ENCODE measurements at places on chromosomes 4 and X.

DNA sequence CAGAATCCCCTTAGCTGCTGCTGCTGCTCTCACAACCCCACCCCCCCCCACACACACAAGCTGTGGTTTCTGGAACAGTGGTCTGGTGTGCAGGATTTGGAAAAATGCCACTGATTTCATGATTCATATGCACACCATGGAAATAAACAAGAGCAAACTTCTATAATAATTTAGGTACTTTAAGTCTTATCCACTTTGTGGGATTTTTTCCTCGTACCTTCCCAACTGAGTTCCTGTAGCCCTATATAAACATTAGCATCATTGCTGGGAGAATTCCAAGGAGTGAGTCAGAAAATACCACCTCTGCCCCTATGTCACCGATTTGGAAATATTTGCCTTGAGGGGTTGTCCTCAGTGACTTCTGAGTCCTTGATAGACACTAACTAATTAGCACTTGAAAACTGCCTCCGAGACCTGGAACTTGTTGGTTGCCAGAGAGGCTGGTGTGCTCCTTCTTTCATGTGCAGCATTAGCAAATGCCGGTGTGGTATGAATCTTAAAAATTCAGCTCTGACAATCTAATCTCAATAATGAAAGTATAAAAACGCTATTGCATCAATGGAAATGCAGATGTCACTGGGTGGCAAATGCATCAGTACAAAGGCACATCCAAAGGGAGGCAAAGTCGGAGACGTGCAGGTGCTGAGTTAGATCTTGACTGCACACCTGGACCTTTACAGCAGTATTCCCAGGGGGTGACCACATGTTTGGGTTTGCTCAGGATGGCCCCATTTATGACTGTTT lies 61.8 kb downstream of the CPE start:
- no peak overlapping the region for H3K4me3 ChIP-seq
- no peaks in the 10 kb centered on the region for H3K4me1 ChIP-seq
- H3K36me3 ChIP-seq, result no peaks in the 10 kb centered on the region
- DNase-seq, result no peak
- no peak overlapping the region for H3K27ac ChIP-seq

DNA sequence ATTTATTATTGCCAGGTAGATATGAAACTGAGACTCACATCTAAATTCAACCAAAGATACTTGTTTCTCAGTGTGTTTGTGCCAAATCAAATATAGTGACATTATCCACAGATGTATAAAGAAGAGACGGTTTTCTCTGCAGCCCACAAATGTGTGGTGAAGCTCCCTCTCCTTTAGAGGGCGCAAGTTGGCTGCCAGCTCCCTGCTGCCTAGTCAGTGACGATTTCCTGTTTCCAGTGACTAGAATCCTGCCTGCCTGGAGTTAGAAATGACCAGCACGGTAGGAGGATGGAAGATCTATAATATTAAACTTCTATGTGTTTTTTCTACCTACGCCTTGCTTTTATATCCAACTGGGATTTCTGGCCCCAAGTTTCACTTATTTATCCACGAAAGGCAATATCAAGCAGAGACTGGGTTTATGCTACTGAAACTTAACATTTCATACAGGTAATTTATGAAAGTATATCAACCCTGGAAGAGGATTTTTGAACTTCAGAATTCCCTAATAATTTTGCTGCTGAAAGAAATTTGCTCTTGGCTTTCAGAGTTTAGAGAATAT lies 1793.7 kb upstream of the TENM3 start:
- no peak for DNase-seq
- no peak overlapping the region for H3K4me3 ChIP-seq
- H3K27me3 ChIP-seq, result no peaks in the 10 kb centered on the region

DNA sequence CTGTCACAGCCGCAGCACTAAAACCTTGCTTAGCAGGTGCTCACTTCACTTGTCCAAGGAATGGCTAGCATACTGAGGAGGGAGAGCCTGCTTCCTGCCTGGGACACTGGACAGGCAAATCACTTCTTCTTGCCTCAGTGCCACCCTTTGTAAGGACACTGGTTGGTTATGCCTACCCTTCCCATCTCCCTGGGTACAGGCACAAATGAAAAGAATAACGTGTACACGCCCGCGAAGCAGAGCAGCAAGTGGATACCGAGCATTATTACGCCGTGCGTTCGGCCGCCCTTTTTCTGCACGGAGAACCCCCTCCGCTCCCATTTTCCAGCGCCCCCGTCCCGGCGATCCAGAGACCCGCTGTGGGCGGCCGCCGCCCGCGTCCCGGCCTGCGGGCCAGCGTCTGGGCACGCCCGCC lies 338 bp upstream of the KLHL2 start:
- peak overlapping the region; percentile 94 for H3K4me3 ChIP-seq
- H3K27me3 ChIP-seq, result no peaks in the 10 kb centered on the region
- DNase-seq, result no peak

- no peak overlapping the region for H3K27ac ChIP-seq
- no peak overlapping the region for H3K4me3 ChIP-seq
- H3K27me3 ChIP-seq, result no peaks in the 10 kb centered on the region
- no peaks in the 10 kb centered on the region for H3K4me1 ChIP-seq
These were observed 39.4 kb downstream of the ATP1B4 start for GRCh38 chrX:120401301-120401700.

- H3K36me3 ChIP-seq, result no peaks in the 10 kb centered on the region
- no peak overlapping the region for H3K27ac ChIP-seq
- H3K27me3 ChIP-seq, result no peaks in the 10 kb centered on the region
- DNase-seq, result no peak
- no peaks in the 10 kb centered on the region for H3K4me1 ChIP-seq
These were observed 450.0 kb downstream of the ANKRD50 start for GRCh38 chr4:124262211-124263179.

- no peak overlapping the region for H3K27ac ChIP-seq
- no peak overlapping the region for H3K4me3 ChIP-seq
- peaks cover 57% of the 10 kb centered on the region for H3K4me1 ChIP-seq
- H3K27me3 ChIP-seq, result no peaks in the 10 kb centered on the region
- H3K36me3 ChIP-seq, result no peaks in the 10 kb centered on the region
- DNase-seq, result no peak
These were observed 35.2 kb downstream of the DTHD1 start for GRCh38 chr4:36316607-36317006.

DNA sequence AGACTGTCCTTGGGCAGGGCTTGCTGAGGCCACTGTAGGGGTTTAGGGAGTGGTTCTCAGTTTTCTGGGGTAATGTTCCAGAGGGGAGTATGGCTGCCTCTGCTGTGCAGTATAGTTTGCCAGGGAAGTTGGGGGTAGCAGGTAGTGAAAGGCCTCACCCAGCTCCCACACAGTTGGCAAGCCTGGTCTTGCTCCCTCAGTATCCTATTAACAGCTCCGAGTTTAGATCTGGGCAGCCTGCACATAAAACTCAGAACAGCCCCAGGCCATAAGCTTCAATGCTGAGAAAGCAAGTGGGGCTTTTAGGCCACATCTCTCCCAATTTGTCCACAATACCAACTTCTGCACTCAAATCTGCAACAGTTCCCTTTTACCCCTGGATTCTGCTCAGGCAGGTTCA lies 205.2 kb downstream of the GALNTL6 start:
- H3K4me3 ChIP-seq, result no peak overlapping the region
- no peak for DNase-seq
- H3K4me1 ChIP-seq, result no peaks in the 10 kb centered on the region

DNA sequence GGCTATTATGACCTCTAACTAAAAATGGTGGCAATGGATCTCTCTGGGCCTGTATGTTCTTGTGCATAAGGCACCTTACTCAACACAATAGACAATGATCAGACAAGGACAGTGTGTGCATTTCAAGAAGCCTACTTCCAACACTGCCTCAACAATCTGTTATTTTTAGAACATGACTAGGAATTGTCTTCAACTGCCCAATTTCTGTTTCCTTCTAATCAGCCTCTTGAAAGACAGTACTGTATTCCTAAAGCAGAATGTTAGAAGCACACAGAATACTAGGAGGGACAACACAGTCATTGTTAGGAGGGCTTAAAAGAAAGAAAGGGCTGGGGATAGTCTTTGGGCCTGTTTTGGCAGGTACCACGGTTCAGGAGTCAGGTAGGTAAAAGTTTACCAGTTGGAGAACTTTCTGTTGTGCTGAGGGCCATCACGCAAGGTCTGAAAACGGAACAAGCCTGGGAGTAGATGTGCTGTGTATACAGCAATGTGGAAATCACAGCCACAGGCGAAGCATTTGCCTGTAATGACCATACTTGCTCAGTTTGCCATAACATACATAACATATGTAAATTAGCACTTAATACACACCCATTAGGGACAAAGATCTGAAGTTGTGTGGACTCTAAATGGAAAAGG lies 100.8 kb upstream of the ATXN3L start:
- peaks cover 60% of the 10 kb centered on the region for H3K4me1 ChIP-seq
- peak overlapping the region; percentile 75 for H3K4me3 ChIP-seq
- no peaks in the 10 kb centered on the region for H3K27me3 ChIP-seq
- no peak for DNase-seq
- no peaks in the 10 kb centered on the region for H3K36me3 ChIP-seq
- peak overlapping the region; percentile 92 for H3K27ac ChIP-seq

- H3K27me3 ChIP-seq, result peaks cover 68% of the 10 kb centered on the region
- no peaks in the 10 kb centered on the region for H3K36me3 ChIP-seq
- no peak overlapping the region for H3K27ac ChIP-seq
- DNase-seq, result no peak
- H3K4me1 ChIP-seq, result no peaks in the 10 kb centered on the region
These were observed 27.7 kb downstream of the FNIP2 start for GRCh38 chr4:158796370-158797140.

GRCh38 chr4:153281476-153281875 lies 63.0 kb upstream of the MND1 start:
- no peaks in the 10 kb centered on the region for H3K4me1 ChIP-seq
- no peak overlapping the region for H3K4me3 ChIP-seq
- no peaks in the 10 kb centered on the region for H3K27me3 ChIP-seq
- H3K27ac ChIP-seq, result no peak overlapping the region
- DNase-seq, result no peak

DNA sequence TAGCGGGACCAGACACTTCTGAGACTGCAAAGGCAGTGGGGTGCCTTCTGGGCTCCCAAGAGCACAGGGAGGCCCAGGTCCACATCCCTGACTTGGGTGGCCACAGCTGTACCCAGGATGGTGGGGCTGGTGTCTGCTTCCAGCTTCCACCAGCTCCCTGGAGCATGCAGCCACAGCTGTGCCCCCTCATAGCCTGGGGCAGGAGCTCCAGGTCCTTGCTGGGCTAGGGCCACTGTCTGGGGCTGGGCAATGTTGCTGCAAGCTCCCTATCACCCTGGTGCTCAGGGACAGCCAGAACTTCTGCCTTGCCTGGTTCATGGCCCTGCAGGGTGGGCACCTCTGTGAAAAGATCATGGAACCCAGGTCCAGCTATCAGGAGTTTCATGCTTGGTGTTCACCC lies 673.9 kb downstream of the SH3BGRL start:
- DNase-seq, result no peak
- no peak overlapping the region for H3K27ac ChIP-seq
- H3K36me3 ChIP-seq, result no peaks in the 10 kb centered on the region
- H3K4me3 ChIP-seq, result no peak overlapping the region
- no peaks in the 10 kb centered on the region for H3K4me1 ChIP-seq

GRCh38 chr4:7805533-7806337 lies 133.9 kb downstream of the AFAP1 start:
- peaks cover 21% of the 10 kb centered on the region for H3K27me3 ChIP-seq
- no peaks in the 10 kb centered on the region for H3K4me1 ChIP-seq
- no peak for DNase-seq
- no peak overlapping the region for H3K27ac ChIP-seq

DNA sequence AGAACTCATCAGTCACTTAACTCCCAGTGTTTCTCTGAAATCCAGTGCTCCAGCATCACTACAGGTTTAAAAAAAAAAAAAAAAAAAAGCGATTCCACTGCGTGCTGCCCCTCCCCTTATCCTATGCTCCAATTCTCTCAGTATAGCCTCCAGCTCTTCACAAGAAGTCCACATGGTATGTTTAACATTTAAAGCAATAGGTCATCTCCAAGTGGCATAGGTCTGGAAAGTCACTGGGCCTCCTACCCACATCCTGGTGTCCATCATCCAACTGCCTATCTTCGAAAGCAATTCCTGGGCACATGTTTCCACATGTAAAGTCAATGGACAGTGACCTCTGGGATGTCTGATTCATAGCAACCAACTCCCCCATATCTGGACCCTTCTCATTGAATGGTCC lies 66.5 kb upstream of the MAP3K15 start:
- H3K4me1 ChIP-seq, result peaks cover 1% of the 10 kb centered on the region
- no peak overlapping the region for H3K4me3 ChIP-seq
- H3K27ac ChIP-seq, result no peak overlapping the region
- H3K36me3 ChIP-seq, result peaks cover 51% of the 10 kb centered on the region

DNA sequence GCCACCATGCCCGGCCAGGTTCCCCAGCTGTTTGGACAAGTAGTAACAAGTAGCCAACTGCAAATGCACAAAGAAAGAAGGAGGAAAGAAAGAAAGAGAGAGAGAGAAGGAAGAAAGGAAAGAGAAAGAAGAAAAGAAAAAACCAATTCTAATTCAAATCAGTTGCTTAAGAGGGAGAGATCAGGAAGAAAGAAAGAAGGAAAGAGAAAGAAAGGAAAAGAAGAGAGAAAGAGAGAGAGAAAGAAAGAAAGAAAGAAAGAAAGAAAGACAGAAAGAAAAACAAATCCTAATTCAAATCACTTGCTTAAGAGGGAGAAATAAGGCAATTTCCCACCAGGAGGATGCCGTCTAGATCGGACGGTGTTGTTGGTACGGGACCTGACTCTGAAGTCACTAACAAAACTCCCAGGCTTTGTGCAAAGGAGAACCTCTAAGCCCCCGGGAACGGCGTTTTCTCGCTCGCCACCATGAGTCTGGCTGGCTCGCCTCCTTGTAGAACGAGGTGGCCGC lies 95.5 kb upstream of the PPP2R3B start:
- no peak overlapping the region for H3K27ac ChIP-seq
- no peaks in the 10 kb centered on the region for H3K27me3 ChIP-seq
- DNase-seq, result no peak

DNA sequence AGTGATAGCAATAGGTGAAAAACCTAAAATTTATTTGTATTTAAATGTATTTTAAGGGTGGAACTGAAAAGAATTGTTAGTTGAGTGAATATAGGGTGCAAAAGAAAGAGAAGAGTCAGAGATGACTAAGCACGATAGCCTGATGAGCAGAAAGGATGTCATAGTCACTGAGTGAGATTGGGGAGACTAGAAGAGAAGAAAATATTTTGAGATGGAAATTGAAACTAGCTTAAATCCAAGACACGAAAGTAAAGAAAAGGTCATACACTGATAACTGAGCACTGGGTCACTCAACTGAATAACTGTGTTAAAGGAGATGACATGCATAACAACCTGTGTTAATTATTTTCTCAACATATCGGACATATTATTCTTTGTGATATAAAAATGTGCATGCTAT lies 55.5 kb downstream of the SPANXN4 start:
- H3K4me3 ChIP-seq, result no peak overlapping the region
- DNase-seq, result no peak

- H3K27ac ChIP-seq, result no peak overlapping the region
- H3K4me1 ChIP-seq, result no peaks in the 10 kb centered on the region
These were observed 33.0 kb downstream of the PPA2 start for GRCh38 chr4:105440890-105441289.

DNA sequence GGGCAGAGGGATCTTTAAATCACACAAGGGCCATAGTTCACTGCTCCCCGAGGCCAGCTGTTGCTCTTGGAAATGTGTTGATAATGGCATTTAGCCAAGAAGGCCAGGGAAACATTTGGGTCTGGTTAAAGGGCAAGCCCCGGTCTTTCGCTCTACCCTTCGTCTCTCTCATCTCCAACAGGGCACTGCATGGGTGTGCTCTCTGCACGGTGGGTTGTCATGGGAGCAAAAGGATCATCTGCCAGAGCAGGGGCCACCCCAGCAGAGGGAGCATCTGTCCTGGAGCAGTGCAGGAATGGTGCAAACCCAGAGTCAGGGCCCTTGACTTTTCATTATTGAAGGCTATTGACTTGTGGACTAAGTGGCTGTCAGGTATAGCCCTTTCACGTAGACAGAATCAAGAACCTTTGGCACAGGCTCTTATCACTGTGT lies 22.7 kb upstream of the PGRMC2 start:
- peaks cover 11% of the 10 kb centered on the region for H3K36me3 ChIP-seq
- no peaks in the 10 kb centered on the region for H3K4me1 ChIP-seq
- no peak overlapping the region for H3K27ac ChIP-seq
- no peak overlapping the region for H3K4me3 ChIP-seq

All from activated B cell treated with CpG ODN at 0.5 μM for 24 hours (primary cell).